Hematopoietic multipotent progenitor cell treated with erythropoietin and hydrocortisone succinate and interleukin-3 and kit ligand, for 15 days (in vitro differentiated cells): ENCODE measurements at places on chromosomes 11 and 22.
A peak's percentile ranks its signal among the peaks of the same experiment; 100 is the strongest.

DNA sequence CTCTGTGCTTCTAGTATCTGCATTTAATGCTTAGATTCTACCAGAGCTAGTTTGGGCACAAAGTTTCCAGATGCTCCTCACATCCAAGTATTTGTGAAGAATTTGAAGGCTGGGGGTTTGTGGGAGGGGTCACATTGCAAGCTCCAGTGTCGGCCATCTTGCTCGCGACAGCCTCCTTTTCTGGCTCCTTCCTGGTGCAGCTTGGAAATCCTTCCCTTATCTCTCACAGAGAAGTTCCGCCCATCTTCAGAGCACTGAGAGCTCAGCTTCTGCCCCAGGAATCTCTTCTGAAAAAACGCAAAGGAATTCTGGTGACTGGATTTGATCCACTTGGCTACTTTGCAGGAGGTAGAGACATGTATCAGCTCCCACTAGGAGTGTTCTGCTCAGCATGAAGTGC lies 497.5 kb downstream of the TBC1D22A start:
- no peak for DNase-seq

GRCh38 chr11:118318581-118319336 lies 14.2 kb downstream of the CD3E start:
- no peak for DNase-seq

- DNase-seq: no peak
These were observed 373.4 kb downstream of the JRKL start for GRCh38 chr11:96763244-96763643.

- DNase-seq: no peak
These were observed 8.4 kb upstream of the CEP295 start for GRCh38 chr11:93653080-93653479.

DNA sequence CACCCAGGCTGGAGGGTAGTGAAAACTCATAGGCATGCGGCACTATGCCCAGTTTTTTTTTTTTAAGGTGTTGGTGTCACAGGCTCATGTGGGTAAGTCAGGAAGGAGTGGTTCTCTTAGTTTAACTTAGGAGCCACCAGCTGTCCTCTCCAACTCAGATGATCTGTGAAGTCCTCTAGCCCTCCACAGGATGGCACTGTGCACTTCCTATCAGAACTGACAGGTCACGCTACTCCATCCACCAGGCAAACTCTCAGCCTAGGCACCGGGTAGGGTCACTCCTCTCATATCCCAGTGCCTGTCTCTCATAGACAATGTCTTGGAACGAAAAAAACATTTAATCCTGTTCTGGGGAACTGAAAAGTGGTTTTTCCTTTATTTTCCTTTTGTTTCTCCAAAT lies 16.5 kb downstream of the NAP1L4 start:
- DNase-seq: peak; percentile 70

GRCh38 chr11:134275534-134276395 lies at the start of gene GLB1L3:
TSS of gene GLB1L3 (plus strand) at chr11:134276379. CDS start at chr11:134276741, 362 bp downstream.
- peak; percentile 9 for DNase-seq

GRCh38 chr11:128890543-128891368 lies at the start of gene KCNJ5:
TSS of gene KCNJ5 (plus strand) at chr11:128891356. CDS start at chr11:128911274, 19,918 bp downstream.
- DNase-seq: no peak

DNA sequence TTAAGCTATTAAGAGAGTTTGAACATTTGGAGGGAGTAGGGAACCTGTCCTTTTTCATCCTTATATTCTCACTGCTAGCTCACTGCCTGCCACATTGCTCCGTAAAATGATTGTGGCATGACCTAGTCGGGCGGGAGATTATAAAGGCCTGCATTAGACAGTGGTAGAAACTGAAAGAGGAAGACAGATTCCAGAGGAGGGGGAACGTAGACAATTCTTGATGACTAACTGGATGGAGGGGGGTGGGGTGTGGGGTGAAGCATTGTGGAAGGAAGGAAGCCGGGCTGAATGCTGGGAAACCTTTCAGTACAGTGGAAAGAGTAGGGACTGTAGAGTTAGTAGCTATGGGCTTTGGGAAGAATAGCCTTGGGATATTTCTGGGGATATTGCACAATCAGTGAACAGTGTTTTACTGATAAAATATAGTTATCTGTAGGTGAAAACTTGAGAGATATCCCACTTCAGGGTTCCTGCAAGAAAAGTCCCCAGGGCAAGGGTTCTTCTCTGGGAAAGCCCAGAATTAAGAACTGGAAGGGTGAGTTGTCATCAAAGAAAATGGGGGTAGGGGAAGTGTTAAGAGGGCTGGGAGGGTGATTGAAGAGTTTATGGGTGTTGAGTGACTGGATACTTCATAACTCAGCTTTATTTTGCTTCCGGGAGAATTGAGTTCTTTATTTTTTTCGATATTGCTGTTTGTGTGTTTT lies 2.1 kb downstream of the MED15 start:
- DNase-seq: no peak

- no peak for DNase-seq
These were observed 73.9 kb upstream of the FGF3 start for GRCh38 chr11:69892986-69893555.

DNA sequence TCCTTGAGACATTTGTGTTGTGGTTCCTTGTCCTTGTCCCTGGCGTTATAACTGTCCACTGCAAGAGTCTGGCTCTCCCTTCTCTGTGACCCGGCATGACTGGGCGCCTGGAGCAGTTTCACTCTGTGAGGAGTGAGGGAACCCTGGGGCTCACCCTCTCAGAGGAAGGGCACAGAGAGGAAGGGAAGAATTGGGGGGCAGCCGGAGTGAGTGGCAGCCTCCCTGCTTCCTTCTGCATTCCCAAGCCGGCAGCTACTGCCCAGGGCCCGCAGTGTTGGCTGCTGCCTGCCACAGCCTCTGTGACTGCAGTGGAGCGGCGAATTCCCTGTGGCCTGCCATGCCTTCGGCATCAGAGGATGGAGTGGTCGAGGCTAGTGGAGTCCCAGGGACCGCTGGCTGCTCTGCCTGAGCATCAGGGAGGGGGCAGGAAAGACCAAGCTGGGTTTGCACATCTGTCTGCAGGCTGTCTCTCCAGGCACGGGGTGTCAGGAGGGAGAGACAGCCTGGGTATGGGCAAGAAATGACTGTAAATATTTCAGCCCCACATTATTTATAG lies 23.0 kb downstream of the MYBPC3 start:
- no peak for DNase-seq

- no peak for DNase-seq
These were observed 39.3 kb downstream of the RIBC2 start for GRCh38 chr22:45452565-45453379.

GRCh38 chr11:125464666-125465065 lies 31.4 kb downstream of the FEZ1 start:
- DNase-seq: no peak

- DNase-seq: no peak
These were observed 45.4 kb downstream of the GAB2 start for GRCh38 chr11:78372114-78372768.

- DNase-seq: no peak
These were observed 6.6 kb upstream of the GRAMD4 start for GRCh38 chr22:46613606-46614021.

DNA sequence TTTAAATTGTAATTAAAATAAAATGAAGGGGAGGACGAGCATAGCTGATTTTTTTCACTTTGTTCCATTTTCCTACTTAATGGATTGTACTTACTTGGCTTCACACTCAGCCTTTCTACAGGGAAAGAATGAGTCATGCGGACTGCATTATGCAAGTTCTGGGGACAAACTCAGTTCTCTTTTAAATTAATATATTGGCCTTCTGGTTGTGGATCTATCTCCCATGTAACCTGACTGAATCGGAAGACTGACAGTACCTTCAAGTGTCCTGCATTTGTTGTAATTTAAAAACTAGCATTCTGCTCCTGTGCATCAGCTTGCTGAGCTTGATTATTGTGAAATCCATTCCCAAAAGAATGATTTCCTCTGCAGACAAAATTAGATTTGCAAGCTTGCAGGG lies 12.2 kb downstream of the OR8D1 start:
- DNase-seq: no peak

- no peak for DNase-seq
These were observed 11.2 kb downstream of the SYT7 start for GRCh38 chr11:61569701-61570100.

GRCh38 chr11:134350381-134350780 lies 18.6 kb downstream of the GLB1L2 start:
- DNase-seq: no peak

DNA sequence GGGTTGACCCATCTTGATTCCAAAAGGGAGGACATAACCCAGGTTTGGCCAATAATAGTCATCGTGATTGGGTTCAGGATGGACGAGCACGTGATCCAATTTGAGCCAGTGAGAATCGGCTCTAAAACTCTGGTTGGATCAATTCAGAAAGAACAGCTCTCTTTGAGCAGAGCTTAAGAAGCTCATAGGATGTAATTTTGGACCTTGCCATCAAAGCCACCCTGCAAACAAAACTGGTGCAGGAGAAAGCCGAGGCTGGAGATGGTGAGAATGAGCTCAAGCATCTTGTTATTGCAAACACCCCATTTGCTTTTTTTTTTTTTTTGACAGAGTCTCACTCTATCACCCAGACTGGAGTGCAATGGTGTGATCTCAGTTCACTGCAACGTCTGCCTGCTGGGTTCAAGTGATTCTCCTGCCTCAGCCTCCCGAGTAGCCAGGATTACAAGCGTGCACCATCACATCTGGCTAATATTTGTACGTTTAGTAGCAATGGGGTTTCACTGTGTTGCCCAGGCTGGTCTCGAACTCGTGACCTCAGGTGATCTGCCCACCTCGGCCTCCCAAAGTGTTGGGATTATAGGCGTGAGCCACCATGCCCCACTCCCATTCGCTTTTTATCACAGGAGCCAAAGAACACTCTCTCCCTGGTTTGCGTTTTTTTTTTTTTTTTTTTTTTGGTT lies 13.8 kb upstream of the MIAT start:
- DNase-seq: peak; percentile 42

DNA sequence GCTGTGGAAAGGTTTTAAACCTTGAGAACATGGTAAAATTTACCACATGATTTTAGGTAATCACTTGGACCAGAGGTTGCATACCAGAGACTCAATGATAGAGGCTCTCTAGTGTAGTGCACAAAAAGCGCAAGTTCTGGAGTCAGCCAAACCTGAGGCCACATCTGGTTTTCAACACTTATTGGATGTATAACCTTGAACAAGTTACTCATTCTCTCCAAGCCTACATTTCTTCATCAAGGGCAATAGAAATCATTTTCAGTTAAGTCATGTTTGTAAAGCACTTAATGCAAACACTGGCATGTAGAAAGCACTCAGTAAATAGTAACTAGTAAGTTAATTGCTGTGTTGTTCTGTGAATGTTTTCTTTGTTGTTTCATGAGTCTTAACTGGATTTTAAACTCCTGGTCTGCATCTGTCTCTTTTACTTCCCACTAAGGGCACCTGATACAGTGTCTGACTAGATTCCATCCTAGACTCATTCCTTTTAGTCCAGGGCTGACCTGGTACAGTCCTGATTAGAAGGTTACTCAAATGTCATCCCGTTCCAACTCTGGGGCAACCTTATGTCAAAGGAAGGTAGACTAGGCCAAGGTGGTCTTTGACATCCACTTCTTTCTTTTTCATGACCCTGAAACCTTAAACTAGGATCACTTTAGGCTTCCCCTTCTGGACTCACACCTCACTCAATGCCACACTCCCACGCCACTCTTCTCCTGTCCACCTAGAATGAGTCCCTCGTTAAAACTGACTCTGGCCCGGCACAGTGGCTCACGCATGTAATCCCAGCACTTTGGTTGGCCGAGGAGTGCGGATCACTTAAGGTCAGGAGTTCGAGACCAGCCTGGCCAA lies 34.5 kb upstream of the EED start:
- DNase-seq: no peak

DNA sequence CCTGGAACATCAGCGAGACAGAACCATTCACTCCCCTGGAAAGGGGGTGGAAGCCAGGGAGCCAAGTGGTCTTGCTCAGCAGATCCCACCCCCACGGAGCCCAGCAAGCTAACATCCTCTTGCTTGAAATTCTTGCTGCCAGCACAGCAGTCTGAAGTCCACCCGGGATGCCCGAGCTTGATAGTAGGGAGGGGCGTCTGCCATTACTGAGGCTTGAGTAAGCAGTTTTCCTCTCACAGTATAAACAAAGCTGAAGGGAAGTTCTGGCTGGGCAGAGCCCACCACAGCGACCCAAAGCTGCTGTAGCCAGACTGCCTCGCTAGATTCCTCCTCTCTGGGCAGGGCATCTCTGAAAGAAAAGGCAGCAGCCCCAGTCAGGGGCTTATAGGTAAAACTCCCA lies 764.8 kb upstream of the LUZP2 start:
- DNase-seq: no peak

DNA sequence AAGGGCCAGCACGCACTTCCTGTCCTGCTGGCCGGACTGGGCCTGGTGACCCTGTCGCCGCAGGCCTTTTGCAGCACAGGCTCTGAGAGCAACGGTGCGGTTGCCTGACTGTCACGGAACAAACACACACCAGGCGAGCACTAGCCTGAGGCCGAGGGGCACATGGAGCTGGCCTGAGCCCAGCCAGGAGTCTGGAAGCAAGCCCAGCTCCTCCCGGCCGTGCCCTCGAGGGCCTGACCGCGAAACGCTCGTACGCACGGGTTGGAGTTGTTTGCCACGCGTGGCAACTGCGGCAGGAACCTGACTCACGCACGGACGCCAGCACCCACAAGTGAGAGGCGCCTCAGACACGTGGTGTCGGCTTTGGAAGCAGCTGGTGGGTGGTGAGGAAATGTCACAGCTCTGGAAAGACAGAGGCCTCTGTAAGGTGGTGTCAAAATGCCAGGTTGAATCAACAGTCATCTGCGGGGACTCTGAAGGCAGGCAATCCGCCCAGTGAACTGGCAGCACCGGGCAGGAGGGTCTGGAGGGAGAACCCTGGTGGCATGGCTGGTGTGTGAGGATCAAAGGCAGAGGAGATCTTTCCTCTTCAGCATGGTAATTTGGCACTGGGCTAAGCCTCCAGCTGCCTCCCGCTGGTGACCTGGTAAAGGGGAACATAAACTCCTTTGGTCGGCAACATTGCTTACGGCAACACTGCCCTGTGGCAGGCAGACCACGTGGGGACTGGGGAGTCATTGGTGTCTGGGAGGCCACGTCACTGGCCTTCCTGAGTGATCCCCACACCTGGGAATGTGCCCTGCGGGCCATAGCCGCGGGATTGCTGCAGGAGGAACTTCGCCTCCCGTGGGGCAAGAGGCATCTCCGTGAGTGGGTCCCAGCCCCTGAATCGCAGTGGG lies 15.3 kb upstream of the IL17REL start:
- no peak for DNase-seq

- no peak for DNase-seq
These were observed 1.1 kb downstream of the MLC1 start for GRCh38 chr22:50084080-50084477.

DNA sequence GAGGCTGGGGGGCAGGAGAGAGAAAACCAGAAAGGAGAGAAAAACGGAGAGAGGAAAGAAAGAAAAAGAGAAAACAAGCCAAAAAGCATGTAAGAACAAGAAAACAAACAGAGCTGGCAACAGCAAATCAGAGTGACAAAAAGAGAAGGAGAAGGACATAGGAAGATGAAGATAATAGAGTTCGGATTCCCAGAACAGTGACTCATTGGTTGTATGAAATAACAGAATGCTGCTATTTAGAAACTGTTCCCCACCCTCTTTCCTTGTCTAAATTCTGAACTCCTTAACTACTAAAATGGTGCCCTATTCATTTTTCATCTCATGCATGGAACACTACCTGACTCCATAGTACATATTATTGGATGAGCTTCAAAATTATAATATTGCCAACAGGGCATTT lies 317.4 kb downstream of the C11orf87 start:
- no peak for DNase-seq

- no peak for DNase-seq
These were observed 8.7 kb upstream of the PIWIL4 start for GRCh38 chr11:94558468-94558867.
